ENCODE measurements at places on chromosomes 2 and 18.

- no peak for DNase-seq
Measured at GRCh38 chr2:229725716-229726574, 11.6 kb upstream of the DNER start.

DNA sequence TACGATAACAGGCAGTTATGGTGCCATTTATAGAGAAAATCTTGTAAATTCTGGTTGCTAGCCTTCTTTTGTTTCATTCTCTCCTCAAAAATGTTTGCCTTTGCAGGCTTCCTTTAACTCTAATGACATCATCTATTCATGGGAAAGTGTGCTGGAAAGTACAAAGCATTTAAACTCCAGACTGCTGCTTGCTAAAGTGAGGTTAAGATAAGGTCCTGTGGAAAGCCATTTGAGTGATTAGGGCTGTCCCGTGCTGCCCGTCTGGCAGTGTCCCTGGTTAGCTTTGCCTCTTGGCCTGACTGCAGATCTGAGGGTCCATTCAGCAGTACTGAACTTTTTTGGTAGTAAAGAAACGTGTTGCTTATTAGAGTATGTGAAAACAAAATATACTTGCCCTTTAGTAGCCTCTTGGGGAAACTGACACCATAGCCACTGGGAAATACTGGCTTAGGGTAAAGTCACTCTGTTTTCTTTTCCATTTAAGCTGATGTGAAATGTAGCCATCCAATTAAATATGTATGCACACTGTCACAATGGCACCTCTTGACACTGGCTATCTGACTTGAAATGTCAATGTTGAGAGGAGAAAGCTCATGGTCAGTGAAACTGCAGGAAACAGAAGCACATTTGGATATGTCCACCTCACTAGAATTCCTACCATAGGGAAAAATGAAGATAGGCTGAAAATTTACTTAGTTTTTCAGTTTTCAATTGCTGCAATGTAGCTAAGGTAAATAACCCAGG is 321.5 kb downstream of the SLC8A1 start:
- no peak for DNase-seq

GRCh38 chr2:45469314-45470099 is 141.6 kb downstream of the SRBD1 start:
- DNase-seq = no peak

DNA sequence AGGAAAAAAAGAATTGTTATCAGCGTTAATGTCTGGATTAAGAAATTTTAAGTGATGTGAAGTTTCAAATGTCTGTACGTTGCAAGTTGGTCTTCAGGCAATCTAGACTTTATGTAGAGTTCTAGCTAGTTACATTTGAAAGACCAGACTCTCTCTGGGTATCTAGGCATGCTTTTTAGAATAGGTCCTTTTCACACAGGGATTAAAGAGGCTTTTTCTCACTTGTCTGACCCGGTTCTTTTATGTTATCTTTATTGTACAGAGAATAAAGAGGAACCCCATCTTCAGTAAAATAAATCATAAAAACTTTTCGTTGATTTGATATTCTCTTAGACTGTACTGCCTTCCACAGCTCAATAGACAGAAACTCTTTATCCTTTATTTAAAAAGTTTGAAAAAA is 8.5 kb upstream of the EML6 start:
- no peak for DNase-seq

- no peak for DNase-seq
Measured at GRCh38 chr2:60158262-60158661, 395.2 kb downstream of the BCL11A start.

GRCh38 chr2:47664817-47665216 is 118.1 kb upstream of the MSH6 start:
- DNase-seq = no peak

DNA sequence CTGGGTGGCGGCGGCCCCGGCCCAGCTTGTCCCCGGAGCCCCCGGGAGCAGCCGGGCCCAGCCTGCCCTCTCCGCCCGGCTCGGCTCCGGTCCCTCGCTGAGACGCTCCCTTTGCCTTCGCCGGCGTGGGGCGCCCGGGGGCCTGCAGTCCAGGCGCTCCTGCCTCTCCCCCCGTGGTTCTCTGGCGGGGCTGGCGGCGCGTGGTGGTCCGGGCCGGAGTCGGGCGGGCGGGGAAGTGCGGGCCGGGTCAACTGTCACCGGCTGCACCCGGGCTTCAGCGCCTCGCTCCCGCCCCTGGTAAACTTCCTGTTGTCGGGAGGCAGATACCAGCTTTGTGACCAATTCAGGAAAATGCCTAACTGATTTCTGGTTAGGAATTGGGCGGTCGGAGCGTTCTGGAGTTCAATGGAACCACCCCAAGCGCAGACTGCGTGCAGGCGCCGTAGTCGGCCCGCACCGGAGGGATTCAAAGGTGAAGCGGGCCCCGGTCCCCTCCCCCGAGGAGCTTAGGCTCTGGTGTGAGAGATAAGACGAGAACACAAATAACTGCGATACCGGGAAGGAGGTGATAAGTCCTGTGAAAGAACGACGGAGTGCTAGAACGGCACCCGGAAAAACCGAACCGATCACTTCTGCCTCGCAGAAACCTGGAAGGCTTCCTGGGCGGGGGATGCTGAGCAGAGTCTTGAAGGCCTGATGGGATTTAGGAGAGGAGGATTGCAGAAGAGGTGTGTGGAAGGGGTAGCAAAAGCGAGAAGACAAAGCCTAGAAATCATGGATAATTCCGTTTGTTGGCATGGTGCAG is 891 bp downstream of the CAB39 start:
- peak; percentile 59 for DNase-seq

- DNase-seq = no peak
Measured at GRCh38 chr2:112686348-112687217, 34.2 kb upstream of the NT5DC4 start.

GRCh38 chr18:23994361-23994902 is 20.1 kb upstream of the TTC39C start:
- peak; percentile 68 for DNase-seq

- DNase-seq = no peak
Measured at GRCh38 chr2:14773696-14774095, 141.2 kb downstream of the LRATD1 start.

DNA sequence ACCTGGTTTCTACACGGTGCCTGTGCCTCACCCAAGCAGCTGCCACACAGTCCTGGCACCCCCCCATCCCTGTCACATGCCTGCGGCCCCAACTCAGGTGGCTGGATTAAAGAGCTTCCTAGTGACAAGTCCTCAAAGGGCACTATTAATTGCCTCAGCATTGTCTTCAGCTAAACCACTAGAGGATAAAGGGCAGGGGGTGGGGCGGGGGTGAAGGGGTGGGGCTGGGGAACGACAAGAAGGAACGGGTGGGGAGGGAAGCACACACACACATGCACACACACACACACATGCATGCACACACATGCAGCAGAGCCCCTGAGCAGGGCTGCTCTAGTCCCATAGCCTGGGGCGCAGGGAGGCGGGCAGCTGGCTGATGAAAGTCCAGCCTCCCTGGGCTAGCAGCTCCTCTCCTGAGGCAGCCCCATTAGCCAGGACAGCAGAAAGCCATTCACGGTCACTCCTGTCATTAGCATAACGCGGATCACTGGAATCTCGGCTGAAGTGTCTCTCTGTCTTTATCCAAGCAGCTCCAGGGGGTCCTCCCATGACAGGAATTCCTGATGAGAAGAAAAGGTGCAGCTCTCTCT is 7.4 kb upstream of the TEX261 start:
- DNase-seq = no peak

DNA sequence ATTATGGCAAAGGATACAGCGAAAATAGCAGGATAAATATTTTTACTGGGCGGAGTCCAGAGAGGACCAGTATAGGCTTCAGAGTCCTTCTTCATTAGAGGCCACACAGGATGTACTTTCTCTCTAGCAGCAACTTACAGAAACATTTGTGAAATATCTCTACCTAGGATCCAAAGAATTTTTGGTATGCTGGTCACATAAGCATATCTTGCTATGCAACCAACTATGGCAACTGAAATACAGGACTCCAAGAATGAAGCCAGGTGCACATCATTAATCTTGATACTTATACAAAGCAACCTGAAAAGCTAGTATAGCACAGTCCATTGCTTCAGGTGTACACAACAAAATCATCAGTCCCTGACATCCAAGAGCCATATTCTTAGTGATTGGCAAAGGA is 59.1 kb upstream of the NABP1 start:
- no peak for DNase-seq

- no peak for DNase-seq
Measured at GRCh38 chr2:16404551-16405300, 260.9 kb downstream of the CYRIA start.

- DNase-seq = no peak
Measured at GRCh38 chr2:101960819-101961337, 30.9 kb upstream of the IL1R2 start.

- DNase-seq = no peak
Measured at GRCh38 chr2:218245214-218245613, 15.6 kb upstream of the GPBAR1 start.

DNA sequence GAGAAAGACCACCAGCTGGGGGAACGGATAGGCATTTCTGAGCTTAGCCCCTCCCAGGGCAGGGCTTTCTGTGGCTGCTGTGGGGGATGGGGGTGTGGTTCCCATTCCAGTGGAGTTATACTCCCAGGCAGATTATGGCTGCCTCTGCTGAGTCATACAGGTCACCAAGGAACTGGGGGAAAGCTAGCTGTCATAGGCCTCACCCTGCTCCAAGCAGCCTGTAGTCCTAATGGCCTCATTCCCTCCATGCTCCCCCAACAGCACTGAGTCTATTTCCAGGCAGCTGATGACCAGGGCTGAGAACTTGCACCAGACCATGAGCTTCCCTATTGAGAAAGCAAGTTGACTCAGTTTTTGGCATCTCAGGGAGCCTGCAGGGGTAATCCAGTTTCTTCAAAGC is 87.1 kb downstream of the GPR39 start:
- no peak for DNase-seq

DNA sequence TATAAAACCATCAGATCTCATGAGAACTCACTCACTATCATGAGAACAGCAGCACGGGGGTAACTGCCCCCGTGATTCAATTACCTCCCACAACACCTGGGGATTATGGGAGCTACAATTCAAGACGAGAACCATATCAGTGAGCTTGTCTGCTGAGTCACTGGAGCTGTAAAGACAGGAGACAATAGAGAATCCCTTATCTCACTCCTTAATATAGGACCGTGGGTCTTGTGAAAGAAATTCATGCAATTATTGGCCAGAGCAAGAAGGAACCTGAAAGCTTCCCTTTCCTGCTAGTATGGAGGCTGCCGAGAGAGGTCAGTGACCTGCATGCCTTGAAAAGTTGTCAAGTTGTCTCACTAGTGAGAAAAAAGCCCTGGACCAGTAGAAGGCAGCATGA is 9.5 kb upstream of the TNFAIP6 start:
- no peak for DNase-seq

GRCh38 chr2:39874236-39874635 is 95.2 kb upstream of the THUMPD2 start:
- DNase-seq = no peak

DNA sequence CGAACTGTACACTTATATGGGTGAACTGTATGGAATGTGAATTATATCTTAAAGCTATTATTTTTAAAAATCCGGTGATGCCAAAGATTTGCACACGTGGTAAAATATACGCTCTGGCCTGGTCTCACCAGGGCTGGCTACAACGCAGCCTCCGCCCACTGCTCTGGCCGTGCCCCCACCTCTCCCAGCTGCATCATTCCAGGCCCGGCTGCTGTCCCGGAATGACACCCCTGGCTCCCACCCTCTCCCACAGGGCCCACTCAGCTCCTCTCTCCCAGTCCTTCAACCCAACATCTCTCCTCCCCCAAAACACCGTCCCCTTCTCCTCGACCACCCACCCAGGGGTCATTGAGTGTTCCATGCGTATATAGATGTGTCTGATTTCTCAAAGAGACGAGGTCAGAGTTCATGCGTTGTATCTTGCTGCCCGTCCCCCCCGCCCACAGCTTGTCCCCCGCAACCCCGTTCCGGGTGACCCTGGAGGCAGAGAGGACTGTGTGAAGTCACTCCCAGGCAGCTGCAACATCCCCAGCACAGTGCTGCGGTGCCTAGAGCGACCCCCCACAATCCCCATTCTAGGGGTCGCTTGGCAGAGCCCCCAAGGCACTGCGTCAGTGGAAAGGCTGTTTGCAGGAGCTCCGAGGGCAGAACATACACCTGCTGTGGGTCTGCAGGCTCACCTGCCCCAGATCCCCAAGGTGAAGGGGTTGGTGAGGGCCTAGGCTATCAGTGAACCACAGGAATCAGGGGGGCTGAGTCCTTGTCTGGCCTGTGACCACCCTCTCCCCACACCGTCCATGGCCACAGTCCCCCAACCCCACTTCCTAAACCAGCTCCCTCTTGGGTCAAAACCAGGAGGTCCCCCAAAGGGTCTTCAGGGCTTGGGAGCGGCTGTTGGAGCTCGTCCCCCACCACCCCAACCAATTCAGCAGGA is 13.3 kb downstream of the DNMT3A start:
- no peak for DNase-seq

DNA sequence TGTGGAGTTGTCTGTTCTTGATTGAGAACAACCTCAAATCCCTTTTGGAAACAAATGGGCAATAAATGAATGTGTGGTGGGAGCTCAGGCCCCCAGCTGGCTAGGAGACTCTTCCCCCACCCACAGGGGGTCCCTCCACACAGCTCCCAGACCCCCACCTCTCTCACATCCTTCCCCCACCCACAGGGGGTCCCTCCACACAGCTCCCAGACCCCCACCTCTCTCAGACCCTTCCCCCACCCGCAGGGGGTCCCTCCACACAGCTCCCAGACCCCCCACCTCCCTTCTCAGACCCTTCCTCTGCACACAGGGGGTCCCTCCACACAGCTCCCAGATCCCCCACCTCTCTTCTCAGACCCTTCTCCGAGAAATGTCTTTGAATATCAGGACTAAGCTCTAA is 79.0 kb upstream of the CTDP1 start:
- DNase-seq = no peak

GRCh38 chr2:62334440-62335058 is 138.6 kb downstream of the B3GNT2 start:
- no peak for DNase-seq

DNA sequence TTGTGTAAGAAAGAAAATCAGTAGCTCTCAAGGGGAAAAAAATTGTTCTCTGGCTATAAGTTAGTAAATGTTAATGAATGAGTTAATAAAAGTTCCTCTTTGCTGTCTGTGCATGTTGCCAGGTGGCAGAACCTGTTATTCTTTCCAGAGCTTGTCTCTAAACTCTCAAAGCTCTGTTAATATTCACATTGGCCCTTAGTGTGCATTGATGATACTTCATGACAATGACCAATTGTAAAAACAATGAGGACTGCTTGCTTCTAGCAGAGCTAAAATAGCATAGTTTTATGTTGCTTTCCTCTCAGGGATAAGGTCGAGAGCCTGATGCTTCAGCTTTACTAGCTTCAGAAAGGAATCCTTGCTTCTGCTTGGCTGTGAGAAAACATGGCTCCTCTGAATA is 91.5 kb downstream of the RAD51AP2 start:
- DNase-seq = no peak

GRCh38 chr2:58032764-58033080 is 13.9 kb upstream of the VRK2 start:
- DNase-seq = no peak

GRCh38 chr18:23151414-23152099 is 16.3 kb downstream of the CABLES1 start:
- no peak for DNase-seq

GRCh38 chr2:205892251-205892655 is 193.7 kb downstream of the INO80D start:
- DNase-seq = no peak

GRCh38 chr2:16166327-16166981 is 226.1 kb downstream of the MYCN start:
- DNase-seq = no peak

- peak; percentile 52 for DNase-seq
Measured at GRCh38 chr2:135005753-135006152, 41.5 kb downstream of the MAP3K19 start.

All from D341Med (cell line).